ENCODE measurements at places on chromosomes 11 and 22.
A peak's percentile ranks its signal among the peaks of the same experiment; 100 is the strongest.

GRCh38 chr22:27175021-27175838 is 517.8 kb downstream of the MIAT start:
- H3K4me1 ChIP-seq, result no peaks in the 10 kb centered on the region
- H3K27ac ChIP-seq, result no peak overlapping the region
- no peaks in the 10 kb centered on the region for H3K36me3 ChIP-seq
- H3K27me3 ChIP-seq, result no peaks in the 10 kb centered on the region
- H3K4me3 ChIP-seq, result no peak overlapping the region
- no peak for DNase-seq

DNA sequence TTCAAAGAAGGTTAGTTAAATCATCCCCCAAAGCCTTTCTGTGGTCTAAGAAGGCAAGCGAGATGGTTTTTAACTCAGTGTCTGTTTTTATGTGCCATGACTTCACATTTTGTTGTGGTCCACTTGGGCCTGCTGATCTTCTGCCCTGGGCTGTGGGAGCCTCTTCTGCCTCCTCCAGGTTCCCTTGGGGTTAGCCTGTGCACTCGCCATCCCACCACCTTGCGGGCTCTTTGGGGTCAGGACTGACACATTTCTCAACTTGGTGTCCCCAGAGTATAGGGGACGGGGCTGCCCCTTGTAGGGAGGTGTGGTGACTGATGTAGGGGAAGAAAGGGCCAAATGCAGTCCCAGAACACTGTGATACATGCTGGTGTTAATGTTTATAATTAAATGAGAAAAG is 207.0 kb downstream of the TBC1D22A start:
- no peak overlapping the region for H3K4me3 ChIP-seq
- H3K27me3 ChIP-seq, result no peaks in the 10 kb centered on the region
- H3K27ac ChIP-seq, result no peak overlapping the region
- no peaks in the 10 kb centered on the region for H3K36me3 ChIP-seq
- peak; percentile 76 for DNase-seq

GRCh38 chr11:18001191-18001590 is 11.7 kb downstream of the SERGEF start:
- peaks cover 32% of the 10 kb centered on the region for H3K36me3 ChIP-seq
- H3K4me1 ChIP-seq, result peaks cover 3% of the 10 kb centered on the region
- no peaks in the 10 kb centered on the region for H3K27me3 ChIP-seq
- H3K4me3 ChIP-seq, result no peak overlapping the region
- no peak for DNase-seq

- no peaks in the 10 kb centered on the region for H3K36me3 ChIP-seq
- no peak for DNase-seq
- H3K4me3 ChIP-seq, result no peak overlapping the region
- H3K27ac ChIP-seq, result no peak overlapping the region
These were observed 131.2 kb downstream of the ARL14EP start for GRCh38 chr11:30454111-30454510.

GRCh38 chr11:16809886-16810668 is 71.6 kb downstream of the C11orf58 start:
- no peak for DNase-seq
- H3K27me3 ChIP-seq, result no peaks in the 10 kb centered on the region
- no peak overlapping the region for H3K27ac ChIP-seq
- no peaks in the 10 kb centered on the region for H3K36me3 ChIP-seq
- no peak overlapping the region for H3K4me3 ChIP-seq
- H3K4me1 ChIP-seq, result peaks cover 4% of the 10 kb centered on the region

DNA sequence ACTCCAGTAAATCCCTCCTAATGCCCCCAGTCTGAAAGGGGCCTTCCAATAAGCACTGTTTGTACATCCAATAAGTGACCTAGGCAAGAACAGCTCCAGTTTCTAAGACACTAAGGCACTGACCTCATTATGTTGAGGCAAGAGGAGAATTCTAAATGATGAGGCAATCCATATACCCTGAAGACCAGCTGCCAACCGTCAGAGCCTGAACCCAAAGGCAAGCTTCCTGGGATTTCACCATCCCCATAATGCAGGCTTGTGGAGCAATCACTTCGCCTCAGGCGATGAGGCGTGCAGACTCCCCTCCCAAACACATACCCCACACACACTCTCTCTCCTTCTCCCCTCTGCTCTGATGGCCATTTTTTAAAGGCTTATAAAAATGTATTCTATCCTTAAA is 49.5 kb downstream of the LGR4 start:
- H3K36me3 ChIP-seq, result no peaks in the 10 kb centered on the region
- H3K27me3 ChIP-seq, result no peaks in the 10 kb centered on the region
- H3K4me3 ChIP-seq, result no peak overlapping the region
- no peak overlapping the region for H3K27ac ChIP-seq
- no peaks in the 10 kb centered on the region for H3K4me1 ChIP-seq

DNA sequence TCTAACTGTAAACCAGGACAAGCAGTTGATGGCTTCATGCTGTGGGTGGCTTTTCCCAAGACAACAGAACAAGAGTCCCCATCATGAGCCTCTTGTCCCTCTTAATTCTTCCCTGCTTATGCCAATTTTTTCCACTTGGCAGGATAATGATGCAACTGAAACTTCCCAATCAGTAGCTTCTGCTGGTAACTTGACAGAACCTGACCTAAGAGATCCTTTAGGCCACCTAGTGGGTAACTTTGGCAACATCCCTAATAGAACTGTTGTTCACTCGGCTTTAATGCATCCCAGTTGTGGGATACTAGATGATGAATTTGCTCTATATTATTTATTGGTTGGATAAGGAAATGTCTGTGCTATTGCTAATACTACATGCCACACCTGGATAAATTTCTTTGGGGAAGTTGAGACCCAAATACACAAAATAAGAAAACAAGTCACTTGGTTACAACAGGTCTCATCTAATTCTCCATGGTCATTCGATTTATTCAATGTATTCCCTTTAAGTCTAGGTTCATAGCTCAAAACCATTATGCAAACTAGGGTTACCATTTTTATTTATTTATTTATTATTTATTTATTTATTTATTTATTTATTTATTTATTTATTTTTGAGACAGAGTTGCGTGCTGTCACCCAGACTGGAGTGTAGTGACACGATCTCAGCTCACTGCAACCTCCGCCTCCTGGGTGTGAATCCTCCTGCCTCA is 41.4 kb upstream of the NFAM1 start:
- no peak overlapping the region for H3K27ac ChIP-seq
- H3K4me1 ChIP-seq, result peaks cover 11% of the 10 kb centered on the region
- DNase-seq, result no peak
- no peak overlapping the region for H3K4me3 ChIP-seq
- no peaks in the 10 kb centered on the region for H3K36me3 ChIP-seq

DNA sequence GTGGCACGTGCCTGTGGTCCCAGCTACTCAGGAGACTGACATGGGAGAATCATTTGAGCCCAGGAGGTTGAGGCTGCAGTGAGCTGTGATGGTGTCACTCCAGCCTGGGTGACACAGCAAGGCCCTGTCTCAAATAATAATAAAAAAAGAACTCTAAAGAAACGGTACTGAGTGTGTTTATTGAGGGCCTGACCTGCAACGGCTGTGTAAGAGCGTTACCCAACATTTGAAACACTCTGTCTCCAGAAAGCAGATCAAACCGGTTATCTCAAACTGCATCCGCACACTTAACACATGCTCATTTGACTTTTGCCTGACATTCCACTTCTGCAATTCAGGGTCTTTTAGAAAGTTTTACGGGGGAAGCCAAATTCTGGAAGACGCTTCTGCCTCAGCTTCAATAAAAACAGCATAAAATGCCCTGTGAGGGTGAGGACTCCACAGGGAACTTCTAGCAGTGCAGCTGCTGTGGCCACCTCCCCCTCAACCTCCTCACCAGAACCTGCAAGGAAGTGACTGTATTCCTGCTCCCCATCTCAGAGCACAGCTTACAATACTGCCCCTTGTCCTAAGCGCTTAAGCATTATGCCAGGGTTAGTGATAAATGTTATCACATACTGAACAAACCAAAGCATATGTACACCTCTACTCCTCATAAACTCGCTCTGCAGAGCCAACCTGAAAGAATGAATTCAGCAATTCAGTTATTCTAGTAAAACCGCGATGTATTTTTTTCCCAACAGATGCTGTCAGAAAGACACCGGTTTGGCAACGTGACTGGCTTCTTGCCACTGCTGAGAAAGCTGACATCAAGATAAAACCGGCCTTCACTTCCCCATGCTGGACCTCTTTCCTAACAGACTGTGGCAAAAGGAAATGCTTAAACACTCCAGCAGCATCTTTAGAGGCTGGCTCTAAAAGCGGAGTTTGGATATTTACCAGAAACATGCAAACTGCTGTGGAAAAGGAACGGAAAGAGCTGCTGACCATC is 52.2 kb downstream of the PRDM10 start:
- peaks cover 2% of the 10 kb centered on the region for H3K36me3 ChIP-seq
- no peaks in the 10 kb centered on the region for H3K27me3 ChIP-seq
- H3K27ac ChIP-seq, result no peak overlapping the region

GRCh38 chr11:63557570-63557969 is 5.6 kb downstream of the PLAAT2 start:
- peaks cover 46% of the 10 kb centered on the region for H3K4me1 ChIP-seq
- no peak overlapping the region for H3K27ac ChIP-seq
- no peaks in the 10 kb centered on the region for H3K27me3 ChIP-seq
- H3K36me3 ChIP-seq, result peaks cover 4% of the 10 kb centered on the region
- H3K4me3 ChIP-seq, result no peak overlapping the region

DNA sequence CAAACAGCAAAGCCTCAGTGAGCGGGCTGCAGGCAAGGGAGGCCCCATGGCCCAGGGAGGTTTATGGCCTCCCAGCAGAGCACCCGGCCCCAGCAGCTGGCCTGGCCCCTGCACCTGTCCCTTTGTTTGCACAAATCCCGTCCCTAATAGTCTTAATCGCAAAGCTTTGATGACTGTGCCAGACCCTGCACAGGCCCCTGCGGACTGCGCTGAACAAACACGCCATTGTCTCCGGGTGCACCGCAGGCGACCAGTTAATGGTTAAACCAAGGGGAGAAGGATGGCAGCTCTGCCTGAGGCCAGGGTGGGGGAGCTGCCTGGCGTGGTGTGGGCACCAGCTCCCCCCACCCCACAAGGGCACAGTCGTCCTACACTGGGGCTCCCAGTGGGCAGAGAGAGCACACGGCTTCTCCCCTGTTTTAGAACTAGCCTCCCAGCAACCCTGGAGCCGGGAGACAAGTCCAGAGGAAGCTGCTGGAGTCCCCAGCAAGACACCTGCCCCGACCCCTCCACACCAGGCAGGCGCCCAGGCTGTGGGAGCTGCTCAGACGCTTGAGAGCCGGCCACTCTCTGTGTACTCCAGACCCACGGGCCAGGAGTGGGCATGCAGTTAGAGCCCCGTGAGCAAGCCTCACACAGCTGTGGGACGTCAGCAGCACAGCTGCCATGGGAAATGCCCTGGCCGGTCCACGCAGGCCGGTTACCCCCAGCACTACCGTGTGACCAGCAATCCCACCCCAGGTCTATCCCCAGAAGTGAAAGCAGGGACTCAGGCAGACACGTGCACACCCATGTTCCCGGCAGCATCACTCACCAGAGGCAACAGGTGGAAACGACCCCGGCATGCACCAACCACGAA is 39.7 kb upstream of the TH start:
- peaks cover 5% of the 10 kb centered on the region for H3K4me1 ChIP-seq
- no peaks in the 10 kb centered on the region for H3K36me3 ChIP-seq
- DNase-seq, result no peak
- no peak overlapping the region for H3K27ac ChIP-seq
- H3K4me3 ChIP-seq, result no peak overlapping the region
- no peaks in the 10 kb centered on the region for H3K27me3 ChIP-seq

- H3K4me3 ChIP-seq, result no peak overlapping the region
- no peak for DNase-seq
- H3K27ac ChIP-seq, result no peak overlapping the region
- H3K4me1 ChIP-seq, result no peaks in the 10 kb centered on the region
These were observed 157.0 kb downstream of the SHANK2 start for GRCh38 chr11:71095294-71095850.

GRCh38 chr11:102495161-102496042 is 35.1 kb downstream of the MMP7 start:
- no peaks in the 10 kb centered on the region for H3K36me3 ChIP-seq
- peaks cover 16% of the 10 kb centered on the region for H3K4me1 ChIP-seq
- DNase-seq, result peak; percentile 17
- no peak overlapping the region for H3K4me3 ChIP-seq

DNA sequence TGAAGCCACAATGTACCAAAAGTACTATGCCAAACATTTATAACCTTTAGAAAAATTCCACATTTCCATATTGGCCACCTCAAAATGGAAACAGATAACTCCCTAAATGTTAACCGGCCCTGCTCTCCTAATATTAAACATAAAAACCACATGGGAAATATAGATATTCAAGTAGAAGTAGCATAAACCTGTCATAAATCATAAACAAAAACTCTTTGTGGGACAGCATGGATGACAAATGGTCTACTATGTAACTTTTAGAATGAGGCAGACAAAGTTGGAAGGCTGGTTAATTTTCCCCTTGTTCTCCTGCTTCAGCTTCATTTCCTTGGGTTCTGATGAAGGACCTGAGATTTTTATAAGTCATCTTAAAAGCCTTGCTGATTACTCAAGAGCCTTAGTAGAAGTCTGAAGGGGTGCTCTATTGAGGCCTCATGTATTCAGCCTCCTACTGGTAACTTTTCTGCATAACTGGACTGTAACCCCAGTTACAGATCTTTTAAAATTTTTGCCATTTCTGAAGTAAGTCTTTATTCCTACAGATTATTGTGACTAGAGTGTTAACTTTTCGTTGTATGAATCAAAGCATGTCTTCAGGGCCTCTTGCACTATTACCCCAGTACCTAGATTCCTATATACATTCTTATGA is 116.4 kb downstream of the STIM1 start:
- no peak overlapping the region for H3K27ac ChIP-seq
- no peak for DNase-seq
- peaks cover 31% of the 10 kb centered on the region for H3K36me3 ChIP-seq
- H3K27me3 ChIP-seq, result no peaks in the 10 kb centered on the region

- no peak for DNase-seq
- H3K27me3 ChIP-seq, result no peaks in the 10 kb centered on the region
- H3K27ac ChIP-seq, result no peak overlapping the region
- H3K4me1 ChIP-seq, result no peaks in the 10 kb centered on the region
These were observed 446.9 kb downstream of the BRD1 start for GRCh38 chr22:49380828-49381114.

DNA sequence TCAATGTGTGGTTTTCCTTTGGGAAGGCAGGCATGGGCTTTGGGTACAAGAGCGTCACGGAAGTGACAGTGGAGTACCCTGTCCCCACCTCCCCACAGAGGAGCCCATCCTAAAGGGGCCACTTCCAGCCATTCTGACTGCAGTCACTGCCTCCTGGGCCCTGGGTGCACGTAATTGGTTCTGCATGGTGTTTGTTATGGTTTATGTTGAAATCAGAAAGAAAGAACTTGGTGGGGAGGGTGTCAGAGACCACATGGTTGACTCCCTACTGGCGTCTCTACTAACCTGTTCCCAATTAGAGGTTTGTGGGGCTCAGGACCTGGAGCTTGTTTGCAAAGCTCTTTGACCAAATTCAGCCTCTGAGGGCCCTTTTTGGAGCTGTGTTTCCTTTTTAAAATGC is 40.8 kb downstream of the RIBC2 start:
- no peaks in the 10 kb centered on the region for H3K36me3 ChIP-seq
- H3K27ac ChIP-seq, result no peak overlapping the region
- H3K4me3 ChIP-seq, result no peak overlapping the region
- DNase-seq, result no peak
- H3K27me3 ChIP-seq, result no peaks in the 10 kb centered on the region
- H3K4me1 ChIP-seq, result no peaks in the 10 kb centered on the region

Measured in T-helper 2 cell treated with Interferon-gamma antibody and Interleukin-4, amounts not matched to agents 5 μg/mL and 100 μg/mL, for 36 hours (primary cell).